HL-60 (cell line): ENCODE measurements at places on chromosomes 3 and 15.

DNA sequence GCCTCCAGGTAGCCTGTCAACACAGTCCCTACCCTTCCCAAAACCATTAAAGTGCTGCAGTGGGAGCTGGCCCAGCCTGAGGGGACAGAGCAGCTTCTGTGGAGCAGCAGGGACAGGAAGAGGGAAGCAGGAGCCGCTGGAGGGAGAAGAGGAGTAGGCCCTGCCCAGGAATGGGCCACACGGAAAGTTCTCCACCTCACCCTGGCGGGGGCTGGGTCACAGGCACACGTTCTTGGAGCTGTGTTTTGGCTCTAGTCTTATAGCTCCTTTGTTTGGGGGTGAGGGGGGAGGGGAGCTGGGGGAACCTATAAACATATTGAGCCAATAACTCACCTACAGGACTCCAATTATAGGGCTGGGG is 508.6 kb downstream of the SHQ1 start:
- DNase-seq = no peak

DNA sequence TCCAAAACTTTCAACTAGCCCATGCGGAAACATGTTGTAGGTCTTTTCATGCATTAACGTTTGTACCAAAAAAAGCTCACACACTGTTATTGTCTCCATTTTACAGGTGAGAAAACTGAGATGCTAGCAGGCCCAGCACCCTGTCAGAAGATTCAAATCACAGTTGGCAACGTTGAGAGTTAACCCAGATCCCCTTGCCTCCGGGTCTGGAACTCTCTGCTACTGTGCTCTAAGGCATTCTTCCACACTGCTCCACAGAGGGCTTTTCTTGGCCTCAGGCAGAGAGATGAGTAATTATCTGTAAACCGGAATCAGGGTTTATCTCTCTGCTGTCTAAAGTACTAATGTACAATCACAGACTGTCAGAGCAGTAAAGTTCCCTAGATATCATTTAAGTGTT is 186.0 kb upstream of the LPP start:
- DNase-seq = no peak

- no peak for DNase-seq
These were observed 123.6 kb downstream of the CACNA1D start for GRCh38 chr3:53617893-53618523.

DNA sequence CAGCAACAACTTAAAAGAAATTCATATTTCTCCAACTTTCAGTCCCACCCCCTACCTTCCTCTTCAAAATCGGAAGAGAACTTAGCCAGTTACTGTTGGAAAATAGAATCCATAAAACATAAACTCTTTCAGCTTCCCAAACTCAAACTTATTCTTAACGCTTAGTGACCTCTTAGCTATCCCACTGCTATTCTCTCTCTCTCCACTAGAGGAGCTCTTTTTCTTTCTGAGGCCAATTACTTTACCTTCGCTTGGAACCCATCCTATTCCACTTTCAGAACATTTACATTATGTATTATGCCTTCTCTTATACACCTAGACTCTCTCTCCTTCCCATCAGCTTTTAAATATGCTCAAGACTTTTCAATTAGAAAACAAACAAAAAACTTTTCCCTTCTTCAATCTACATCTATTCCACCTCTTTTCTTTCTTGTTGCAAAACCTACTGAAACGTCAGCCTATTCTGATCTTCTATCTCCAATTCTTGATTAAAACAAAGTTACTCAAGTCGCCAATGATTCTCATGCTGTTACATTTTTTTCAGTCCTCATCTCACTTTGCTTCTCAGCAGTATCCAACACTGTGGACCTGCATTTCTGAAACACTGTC is 13.4 kb upstream of the GHSR start:
- DNase-seq = no peak

DNA sequence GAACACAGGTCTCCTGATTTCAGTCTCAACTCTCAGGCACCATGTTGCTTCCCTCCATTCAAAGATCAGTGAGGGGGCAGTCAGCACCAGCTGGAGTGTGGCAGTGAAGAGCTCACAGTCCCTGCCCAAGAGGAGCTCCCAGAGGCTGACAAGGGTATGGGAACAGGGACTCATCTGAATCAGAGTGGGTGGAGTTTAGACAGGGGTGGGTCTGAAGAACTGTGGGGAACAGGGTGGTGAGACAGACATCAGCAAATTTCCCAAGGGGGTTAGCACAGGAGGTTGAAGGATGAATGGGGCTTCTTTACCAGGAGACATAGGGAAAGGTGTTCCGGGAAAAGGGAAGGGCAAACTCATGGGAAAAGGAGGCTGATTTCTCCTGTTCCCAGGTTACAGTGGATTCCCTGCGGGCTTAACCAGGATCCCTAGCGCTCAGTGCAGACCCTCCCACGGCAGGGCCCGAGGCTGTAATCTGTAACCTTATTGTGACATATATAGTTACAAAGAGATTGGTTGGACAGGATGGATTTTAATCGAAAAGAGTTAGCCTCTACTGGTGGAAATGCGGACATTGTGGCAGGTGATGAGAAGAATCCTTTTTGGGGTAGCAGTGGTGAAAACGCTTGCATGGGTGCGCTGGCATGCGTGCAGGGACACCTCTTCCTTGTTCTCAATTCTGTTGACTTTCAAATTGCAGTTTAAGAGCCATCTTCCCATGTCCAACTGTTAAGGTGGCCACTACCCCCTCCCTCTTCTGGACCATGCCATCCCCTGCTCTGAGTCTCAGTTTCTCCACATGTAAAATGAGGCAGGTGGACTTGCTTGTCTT is 160.3 kb downstream of the SMAD6 start:
- DNase-seq = no peak

DNA sequence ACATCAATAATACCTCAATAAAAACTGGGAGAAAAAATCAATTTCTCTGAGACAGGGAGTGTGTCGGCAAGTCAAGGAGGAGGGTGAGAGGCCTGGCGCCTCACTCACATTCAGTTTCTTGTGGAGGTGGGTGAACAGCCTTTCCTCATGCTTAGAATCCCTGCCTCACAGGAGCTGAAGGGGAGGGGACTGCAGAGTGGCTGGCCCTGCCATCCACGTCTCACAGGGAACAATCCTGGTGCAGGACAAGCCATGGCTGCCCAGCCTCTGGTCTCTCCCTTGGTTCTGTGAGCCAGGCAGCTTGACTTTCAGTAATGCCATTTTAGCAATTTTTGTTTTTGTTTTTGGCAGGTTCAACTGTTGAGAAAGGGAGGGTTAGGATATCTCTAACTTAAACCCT is 126.5 kb upstream of the HACD2 start:
- no peak for DNase-seq

GRCh38 chr15:79073336-79073735 is 17.2 kb downstream of the RASGRF1 start:
- DNase-seq = no peak

DNA sequence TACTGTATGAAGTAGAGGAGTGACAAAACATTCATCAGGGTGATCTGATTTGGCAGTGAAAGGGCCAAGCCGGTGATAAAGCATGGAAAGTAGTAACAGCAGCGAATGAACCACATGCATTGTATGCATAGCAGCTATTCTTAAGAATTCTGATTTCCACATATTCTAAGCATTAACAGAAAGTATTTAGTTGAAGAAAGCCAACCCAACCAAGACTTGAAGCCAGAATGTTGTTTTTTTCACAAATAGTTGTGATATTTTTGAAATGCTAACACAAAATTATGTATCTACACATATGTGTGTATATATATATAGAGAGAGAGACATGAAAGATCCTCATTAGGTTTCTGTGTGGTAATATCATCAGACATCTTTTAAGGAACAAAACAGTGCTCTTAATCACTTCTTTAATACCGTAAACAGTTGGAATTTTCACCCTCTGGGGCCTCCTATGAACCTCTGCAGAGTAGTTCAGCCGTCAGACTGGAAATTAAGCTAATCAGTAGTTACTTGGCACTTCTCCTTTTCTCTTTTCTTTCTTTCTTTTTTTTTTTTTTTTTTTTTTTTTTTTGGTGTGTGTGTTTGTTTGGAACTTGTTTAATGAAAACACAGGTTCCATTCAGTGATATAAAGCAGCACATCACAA is 139.6 kb downstream of the CMSS1 start:
- no peak for DNase-seq

DNA sequence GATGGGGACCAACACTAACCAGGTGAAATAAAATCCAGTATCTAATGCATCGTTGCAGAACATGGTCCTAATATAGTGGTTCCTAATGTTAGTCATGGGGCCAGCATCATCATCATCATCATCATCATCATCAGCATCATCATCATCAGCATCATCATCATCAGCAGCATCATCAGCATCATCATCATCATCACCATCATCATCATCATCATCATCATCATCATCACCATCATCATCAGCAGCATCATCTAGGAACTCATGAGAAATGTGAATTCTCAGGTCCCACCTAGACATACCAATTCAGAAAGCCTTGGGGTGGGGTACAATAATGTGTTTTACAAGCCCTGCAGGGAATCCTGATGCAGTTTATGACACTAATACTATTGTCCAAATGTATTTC is 179.4 kb upstream of the LRRN1 start:
- no peak for DNase-seq

GRCh38 chr3:131279577-131279976 is 102.0 kb upstream of the NUDT16 start:
- no peak for DNase-seq

- no peak for DNase-seq
These were observed 24.0 kb downstream of the TSEN2 start for GRCh38 chr3:12508291-12508700.

- no peak for DNase-seq
These were observed 59.0 kb downstream of the EPHB3 start for GRCh38 chr3:184620475-184621119.

GRCh38 chr3:181790561-181790960 is 78.8 kb downstream of the SOX2 start:
- no peak for DNase-seq

GRCh38 chr3:126152901-126153694 is 27.3 kb downstream of the ALDH1L1 start:
- no peak for DNase-seq

- DNase-seq = no peak
These were observed 110.9 kb downstream of the BDH1 start for GRCh38 chr3:197444793-197445379.

- no peak for DNase-seq
These were observed 31.2 kb upstream of the COL8A1 start for GRCh38 chr3:99607151-99607550.

GRCh38 chr3:3281024-3281423 is 101.5 kb upstream of the CRBN start:
- DNase-seq = no peak

DNA sequence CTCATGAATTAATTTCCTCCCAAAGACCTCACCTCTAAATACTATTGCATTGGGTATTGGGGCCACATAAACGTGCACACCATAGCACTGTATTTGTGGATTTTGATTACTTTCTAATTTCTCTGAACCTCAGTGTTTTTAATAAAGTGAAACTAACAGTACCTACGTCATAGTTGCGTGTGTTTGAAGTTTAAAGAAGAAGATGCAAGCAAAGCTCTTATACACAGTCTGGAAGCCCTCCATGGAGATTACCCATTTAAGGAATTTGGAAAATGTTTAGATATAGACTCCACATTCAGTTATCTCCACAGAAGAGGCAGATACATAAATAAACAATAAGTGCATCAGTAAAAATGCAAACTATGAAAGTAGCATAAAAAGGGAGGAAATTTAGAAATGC is 581.1 kb upstream of the GBE1 start:
- DNase-seq = no peak
